ENCODE measurements at places on chromosomes 12 and 14.

DNA sequence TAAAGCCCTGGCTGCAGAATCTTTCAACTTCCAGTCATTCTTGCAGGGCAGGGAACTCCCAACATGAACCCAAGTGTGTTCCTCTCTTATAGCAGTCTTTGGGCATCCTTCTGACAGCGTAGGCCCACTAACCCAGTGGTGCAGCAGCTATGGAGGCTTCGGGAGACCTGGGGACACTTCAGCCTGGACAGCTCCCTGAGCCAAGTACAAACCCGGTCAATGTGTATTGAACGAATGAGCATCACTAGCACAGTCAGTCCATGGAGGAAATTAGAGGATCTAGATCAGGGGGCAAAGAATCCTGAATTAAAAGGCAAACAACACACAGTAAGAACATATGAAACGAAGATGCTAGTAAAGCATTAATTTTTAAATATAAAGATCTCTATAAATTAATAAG, 41.8 kb downstream of the KIAA0586 start:
- no peak for DNase-seq

DNA sequence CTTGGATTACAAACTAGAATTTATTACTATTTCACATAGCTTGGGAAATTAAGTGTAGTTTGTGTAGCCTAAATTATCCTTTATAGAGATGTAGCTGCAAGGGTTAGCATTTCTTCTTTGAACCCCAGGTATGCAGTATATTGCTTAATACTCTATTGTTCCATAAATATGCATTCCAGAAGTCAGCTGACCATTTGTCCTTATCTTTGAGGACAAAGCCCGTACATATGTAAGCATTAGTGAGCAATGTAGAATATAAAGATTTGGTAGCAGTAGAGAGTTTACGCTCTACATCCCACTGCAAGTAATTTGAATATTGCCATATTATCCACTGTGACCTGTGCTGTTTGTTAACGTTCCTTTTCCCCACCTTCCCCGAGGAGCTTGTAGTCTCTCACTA, 26.9 kb downstream of the PPM1A start:
- no peak for DNase-seq

DNA sequence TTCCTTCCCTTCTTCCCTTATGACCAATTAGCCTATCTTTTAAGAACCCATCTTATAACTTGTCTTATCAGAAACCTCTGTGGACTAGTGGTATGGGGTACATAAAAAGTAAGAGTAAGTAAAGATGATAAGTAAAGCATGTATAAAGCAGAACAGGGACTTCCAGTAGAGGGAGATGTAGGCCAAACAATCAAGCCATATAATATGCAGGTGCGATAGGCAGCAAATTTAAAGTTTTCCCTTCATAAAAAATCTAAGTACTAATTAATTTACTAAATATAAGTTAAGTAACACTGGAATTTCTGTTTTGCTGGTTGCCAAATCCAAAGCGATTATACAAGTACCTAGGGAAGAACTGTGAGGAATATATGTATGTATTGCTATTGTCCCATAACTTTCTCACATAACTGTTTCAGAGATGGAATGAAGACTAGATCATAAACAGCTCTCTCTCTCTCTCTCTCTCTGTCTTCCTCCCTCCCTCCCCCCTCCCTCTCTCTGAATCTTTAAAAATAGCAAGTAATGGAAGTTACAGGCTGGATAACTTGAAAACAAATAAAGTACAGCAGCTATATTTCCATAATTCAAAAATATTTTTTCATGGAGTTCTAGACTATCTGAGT, 25.7 kb downstream of the METTL25 start:
- no peak for DNase-seq

- no peak for DNase-seq
Measured at GRCh38 chr12:99108924-99109323, 463.8 kb downstream of the APAF1 start.

DNA sequence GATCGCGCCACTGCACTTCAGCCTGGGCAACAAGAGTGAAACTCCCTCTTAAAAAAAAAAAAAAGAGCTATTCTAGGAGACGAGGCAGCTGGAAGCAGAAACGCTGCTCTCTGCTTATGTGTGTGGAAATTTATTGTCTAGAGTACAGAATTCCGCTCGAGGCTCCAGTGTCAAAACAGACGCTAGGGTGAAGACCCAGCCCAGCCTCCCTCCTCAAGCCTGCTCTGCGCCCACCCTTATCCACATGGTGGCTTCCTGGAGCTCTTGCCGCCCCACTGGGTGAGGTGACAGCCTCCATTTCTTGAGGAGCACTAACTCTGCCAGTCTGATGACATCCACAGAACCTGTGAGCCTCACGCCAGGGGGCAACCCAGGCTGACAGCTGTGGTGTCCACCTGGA, 49.5 kb upstream of the DLK1 start:
- DNase-seq, result no peak

- DNase-seq, result no peak
Measured at GRCh38 chr14:79136071-79137044, 966.2 kb downstream of the NRXN3 start.

GRCh38 chr12:12357719-12358461, 1.0 kb downstream of the BORCS5 start:
- no peak for DNase-seq

All from activated naive CD4-positive, alpha-beta T cell (primary cell).